ENCODE measurements at places on chromosomes 11 and 22.

DNA sequence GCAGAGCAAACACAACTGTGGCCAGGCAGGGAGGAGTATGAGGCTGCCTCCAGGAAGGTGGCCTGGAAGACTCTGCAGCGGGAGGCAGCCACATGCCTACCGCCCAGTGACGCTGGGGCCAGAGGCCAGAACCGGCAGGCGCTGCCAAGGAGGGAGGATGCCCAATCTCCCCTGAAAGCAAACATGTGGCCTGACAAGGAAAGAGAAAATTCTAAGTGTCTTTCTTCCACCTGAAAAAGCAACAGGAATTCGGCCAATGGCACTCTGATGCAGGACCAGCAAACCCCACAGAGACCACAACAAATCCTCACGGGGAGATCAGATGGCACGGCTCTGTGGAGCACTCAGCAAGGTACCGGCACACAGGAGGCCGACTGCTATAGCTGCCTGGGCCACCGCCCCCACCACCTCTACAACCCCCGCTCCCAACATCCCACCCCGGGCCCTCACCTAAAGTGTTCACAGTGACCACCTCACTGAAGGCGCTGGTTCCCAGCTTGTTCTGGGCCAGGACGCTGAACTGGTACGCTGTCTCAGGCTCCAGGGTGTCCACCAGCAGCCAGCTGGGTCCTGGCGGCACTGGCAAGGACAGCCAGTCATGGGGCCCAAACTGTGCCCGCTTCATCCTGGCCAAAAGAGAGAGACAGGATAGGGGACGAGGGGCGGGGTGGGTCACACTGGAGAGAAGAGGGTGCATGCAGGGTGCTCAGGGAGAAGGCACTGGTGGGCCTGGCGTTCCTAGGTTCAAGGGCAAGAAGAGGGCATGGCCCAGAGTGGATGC, 30.1 kb downstream of the IGSF9B start:
- DNase-seq = no peak

DNA sequence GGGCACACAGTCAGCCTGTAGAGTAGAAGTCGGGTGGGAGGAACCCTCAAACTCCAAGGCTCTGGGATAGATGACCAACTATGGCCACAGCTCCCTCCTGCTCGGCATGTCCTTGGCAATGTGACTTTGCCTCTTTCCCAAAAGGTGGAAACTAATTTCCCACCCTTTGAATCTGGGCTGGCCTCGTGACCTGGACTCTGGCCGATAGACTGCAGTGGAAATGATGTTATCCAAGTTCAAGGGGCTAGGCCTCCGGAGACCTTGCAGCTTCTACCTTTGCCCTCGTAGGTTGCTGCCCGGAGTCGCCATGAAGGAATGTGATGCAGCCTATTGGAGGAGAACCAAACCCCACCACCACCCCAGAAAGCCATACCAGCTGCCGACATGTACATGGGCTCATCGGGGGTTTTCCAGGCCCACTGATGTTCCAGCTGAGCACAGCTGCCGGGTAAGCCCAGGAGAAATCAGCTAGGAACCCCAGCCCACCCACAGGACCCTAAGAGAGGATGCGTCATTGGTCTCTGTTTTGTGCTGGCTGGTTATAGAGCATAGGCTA, 30.4 kb downstream of the KCNJ4 start:
- DNase-seq = no peak

GRCh38 chr11:117444711-117445658, 117.3 kb downstream of the CEP164 start:
- no peak for DNase-seq

- DNase-seq = no peak
Measured at GRCh38 chr22:31932863-31933262, 11.5 kb upstream of the YWHAH start.

DNA sequence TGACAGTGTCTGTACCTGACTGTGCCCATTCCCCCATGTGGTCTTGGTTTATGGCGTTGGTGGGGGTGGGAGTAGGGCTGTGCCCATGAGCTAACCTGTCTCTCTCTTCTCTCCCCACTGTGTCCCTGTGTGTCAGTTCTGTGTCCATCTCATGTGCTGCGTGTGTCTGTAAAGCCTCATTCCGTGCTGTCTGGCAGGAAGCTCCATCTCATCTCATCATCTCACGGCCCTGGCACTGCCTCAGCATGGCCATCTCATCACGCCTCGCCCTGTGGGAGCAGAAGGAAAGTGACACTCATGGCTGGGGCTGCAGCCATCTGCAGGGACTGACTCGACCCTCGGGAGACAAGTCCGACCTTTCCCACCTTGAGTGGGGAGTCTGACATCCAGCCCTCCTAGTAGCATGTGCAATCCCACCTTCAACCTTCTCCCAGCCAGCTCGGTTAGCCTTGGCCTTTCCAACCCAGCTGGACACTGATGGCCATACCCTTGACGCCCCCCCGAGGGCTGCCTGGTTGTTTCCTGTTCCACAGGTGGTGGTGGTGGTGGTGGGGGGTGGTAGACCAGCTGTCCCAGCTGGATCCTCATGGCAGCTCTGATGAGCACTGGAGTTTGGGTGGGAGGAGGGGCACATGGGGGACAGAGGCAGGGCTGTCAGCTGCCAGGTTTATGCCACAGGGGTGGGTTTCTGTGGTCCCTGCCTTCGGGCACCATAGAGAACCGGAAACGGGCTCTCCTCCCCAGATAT, 19.0 kb downstream of the MYO18B start:
- no peak for DNase-seq

DNA sequence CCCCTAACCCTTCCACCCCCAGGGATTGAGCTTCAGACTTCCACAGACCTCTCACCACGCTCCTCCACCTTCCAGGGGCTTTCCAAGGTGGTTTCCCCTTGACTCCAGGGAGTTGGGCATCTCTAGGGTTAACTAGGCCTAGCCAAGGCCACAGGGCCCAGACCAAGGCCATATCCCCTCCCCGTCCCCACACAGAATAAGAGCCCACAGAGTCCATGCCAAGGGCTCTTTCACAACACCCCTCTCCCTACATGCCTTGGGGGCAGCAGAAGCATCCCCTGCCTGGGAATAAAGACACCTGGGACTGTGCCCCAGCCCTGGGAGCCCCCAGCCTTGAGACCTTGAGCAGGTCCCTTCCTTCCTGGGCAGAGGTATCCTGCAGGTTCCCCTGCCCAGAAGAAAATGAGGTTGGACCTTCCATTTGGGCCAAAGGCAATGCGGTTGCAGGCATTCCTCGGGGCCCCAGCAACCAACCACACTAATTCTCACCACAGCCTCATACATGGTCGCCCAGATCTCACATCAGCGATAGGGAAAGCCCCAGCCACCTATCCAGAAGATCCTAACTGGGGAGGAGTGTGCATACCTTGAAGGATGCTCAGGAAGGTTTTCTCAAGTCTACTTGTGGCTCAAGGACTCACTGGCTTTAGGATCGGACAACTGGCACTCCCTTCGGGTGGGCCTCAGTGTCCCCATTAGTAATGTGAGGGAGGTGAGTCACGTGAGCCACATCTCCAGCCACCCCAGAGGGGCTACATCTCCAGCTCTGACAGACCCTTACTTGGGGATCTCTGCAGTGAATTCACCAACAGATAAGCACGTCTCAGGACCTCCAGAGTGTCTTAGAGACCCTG, 1.7 kb downstream of the GDPD5 start:
- no peak for DNase-seq

DNA sequence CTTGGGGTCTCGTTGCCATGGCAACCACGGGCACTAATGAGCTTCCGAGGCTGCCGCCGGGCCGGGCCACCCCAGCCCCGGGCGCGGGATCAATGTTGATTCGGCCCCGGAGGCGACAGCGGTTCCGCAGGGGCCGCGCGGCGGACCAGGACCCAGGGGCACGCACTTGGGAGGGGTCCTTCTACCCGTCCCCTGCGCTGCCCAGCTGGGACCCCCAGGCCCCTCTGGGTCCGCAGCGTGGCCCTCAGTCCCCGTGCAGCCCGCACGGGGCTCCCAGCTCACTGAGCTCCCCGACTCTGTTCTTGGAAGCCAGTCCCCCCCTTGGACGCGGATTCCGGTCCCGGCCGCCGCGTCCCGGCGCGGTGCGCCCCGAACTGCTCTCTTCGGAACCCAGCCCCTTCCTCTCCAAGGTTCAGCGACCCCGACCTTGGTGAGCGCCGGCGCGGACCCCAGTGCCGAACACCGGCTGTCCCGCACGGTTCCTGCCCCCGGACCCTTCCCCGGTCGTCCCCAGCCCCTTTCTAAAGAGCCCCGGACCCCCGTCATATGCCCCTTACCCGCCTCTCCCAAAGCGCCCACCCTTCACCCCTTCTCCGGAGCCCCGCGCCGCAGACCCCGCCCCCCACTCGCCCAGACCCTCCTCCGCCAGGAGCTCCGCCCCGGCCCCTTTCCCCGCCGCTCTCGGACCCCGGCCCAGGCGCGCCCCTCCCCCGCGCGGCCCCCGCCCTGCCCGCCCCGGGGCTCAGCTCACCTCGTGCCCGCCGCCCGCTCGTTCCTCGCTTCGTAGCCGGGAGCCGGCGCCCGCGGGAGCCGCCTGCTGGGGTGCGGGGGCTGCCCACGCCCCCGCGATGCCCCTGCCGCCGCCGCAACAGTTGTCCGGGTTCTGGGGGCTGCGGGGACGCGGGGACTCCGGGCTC, 18.3 kb upstream of the SHISAL1 start:
- DNase-seq = no peak

Measured in stimulated activated CD4-positive, alpha-beta T cell treated with anti-CD3 and anti-CD28 coated beads, Interleukin-12 subunit alpha, Interleukin-12 subunit beta, amount 100 ng/mL, for 24 hours (primary cell).